ENCODE measurements at places on chromosomes 6 and 20.
A peak's percentile ranks its signal among the peaks of the same experiment; 100 is the strongest.

- peak; percentile 72 for DNase-seq
Observed at GRCh38 chr6:32954986-32955802, 2.3 kb upstream of the HLA-DMA start.

- DNase-seq, result no peak
Observed at GRCh38 chr20:1817577-1818211, 77.5 kb upstream of the SIRPA start.

- DNase-seq, result peak; percentile 46
Observed at GRCh38 chr6:36227379-36228228, 31.1 kb downstream of the BRPF3 start.

DNA sequence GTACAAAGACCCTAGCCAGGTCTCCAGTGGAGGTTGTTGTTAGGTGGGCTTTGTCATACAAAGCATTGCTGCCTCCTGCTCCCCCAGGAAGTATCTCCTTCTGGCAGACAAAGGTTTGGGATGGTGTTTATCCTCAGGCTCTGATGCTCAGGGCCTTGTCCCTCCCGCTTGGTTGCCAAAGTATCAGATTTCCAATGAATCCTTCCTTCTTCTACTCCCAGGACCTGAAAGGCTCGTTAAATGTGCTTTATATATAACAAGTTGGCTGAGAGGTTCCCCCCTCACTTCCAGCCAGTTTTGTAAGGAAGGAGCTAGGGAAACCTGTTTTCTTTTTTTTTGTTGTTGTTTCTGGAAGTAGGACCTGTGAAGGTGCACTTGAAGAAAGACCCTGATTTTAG is 14.4 kb downstream of the PTK7 start:
- no peak for DNase-seq

GRCh38 chr6:35240838-35241801 is 18.4 kb upstream of the ZNF76 start:
- DNase-seq, result peak; percentile 84

- no peak for DNase-seq
Observed at GRCh38 chr6:73688351-73688750, 7.7 kb upstream of the CD109 start.

DNA sequence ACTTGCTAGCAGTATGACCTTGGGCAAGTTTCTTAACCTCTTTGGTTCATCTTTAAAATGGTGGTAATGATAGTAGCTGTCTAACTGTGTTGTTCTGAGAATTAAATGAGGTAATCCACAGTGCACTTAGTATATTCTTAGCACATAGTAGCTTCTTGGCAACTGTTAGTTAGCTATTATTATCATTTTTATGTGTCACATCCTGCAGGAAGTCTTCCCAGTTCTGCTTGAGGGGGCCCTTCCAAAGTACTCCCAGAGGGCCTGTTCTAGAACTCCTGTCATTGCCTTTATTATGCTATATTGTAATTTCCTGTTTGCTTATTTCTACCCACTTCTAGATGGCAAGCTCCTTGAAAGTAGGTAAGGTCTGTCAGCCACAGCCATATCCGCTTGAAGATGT is 30.6 kb downstream of the ANKS1A start:
- DNase-seq, result no peak

GRCh38 chr6:73802366-73802765 is 106.4 kb downstream of the CD109 start:
- no peak for DNase-seq

DNA sequence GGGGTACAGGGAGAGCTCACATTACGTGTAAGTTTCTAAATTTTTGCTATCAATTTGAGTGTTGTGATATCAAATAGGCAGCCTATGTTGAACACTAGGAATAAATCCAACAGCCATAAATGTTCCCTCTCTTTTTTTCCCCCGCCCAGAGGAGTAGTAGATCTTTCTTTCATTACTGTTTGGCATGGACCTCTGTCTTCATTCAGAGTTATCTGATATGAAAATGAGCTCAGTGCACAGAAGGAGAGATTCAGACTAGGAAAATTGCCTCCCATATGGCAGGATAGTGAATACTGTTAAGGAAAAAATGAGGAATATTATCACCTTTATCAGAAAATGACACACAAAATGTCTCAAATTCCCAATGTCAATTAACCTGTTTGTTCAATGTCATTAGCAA is 110.0 kb upstream of the EYS start:
- no peak for DNase-seq

GRCh38 chr6:54990001-54990400 is 143.4 kb downstream of the FAM83B start:
- DNase-seq, result no peak

DNA sequence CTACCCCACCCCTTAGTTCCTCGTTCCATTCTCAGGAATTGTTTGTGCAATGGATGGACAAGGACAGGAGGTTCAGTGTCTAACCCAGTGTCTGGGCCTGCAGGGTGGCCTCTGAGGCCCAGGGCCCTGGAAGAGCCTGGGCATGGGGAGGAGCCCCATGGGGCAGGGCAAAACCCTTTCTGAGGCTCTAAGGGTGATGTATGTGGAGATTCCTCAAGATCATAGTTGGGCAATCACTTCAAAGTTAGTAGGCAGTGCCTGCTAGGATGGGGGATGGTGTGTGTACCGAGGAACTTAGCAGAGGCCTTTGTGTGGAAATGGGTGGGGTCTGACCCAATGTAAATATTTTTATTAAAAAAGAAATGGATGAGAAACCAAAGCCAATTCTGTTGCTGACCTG is 6.7 kb upstream of the C2 start:
- DNase-seq, result no peak

DNA sequence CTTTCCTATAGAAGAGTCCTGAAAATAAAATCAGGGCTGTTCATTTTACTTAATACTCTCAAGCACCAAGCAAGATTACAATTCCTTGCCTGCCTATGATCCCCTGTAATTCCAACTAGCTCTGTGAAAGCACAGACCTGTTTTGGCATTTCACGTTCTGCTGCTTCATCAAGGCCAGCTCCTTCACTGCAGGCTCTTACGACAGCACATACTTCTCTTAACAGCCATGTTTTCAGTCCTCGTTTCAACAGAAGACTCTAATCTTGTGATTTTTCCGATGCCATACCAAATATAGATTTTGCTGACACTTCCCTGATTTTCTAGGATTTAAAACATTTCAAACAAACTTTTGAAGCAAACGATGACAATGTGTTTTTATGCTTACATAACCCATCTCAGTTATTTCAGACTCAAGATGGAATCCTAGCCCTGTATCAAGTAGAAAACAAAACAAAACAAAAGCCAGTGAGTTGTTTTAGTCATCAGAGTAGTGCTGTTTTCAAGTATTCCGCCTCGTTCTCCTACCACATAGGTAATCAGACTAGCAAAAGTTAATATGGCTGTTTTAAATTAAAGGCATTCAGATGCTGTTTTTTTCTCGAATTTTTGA is 616.5 kb upstream of the CITED2 start:
- DNase-seq, result no peak

DNA sequence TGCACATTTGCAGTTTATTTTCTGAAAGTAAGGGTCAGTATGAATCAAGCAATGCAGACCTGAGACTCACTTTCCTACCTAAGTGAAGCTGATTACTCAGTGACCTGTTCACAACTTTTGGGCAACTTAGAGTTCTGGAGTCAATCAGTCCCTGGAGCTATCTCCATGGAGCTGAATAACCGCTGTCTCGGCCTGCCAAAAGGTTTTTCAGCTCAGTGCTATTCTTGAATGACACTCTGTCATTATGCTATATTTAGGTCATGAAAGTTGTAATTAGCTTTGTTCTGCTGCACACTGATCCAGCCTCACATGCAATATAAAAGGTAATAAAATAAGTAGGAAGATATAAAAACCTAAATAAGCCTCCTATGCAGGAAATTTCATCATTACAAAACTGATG is 356.0 kb downstream of the BMP2 start:
- no peak for DNase-seq

DNA sequence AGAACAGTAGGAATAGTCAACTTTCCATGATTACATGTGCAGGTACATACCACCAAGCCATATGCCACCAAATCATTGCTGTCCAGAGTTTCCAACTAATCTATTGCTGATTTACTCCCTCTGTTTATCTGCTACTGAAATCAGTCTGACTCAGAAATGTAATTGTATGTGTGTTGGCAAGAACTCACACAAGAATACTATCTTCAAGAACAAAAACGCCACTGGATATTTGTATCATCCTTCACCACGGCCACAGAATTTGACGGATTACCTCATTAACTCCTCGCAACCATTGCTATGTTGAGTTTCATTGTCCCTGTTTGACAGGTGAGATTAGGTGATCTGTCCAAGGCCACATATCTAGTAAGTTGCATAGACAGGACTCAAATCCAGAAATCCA is 159.2 kb downstream of the GMPR start:
- DNase-seq, result no peak

GRCh38 chr6:117616391-117617209 is 14.3 kb upstream of the GOPC start:
- DNase-seq, result no peak

DNA sequence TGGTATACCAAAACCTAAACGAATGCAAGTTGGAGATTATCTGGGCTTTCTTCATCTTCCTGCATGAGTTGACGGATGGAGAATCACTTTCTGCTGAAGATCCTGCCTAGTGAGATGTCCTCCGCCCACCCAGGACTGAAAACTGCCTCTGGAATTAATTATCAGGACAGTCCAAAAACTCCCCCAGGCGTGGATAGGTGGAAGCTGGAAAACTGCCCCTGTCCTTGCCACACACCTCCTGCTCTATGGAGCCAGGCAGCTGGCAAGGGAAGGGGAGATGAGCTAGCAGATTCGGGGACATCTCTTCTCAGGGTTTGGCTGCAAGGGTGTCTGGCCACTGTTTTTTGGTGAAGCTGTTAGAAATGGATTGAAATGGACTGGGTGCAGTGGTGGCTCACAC is 89.3 kb upstream of the ZNFX1 start:
- no peak for DNase-seq

DNA sequence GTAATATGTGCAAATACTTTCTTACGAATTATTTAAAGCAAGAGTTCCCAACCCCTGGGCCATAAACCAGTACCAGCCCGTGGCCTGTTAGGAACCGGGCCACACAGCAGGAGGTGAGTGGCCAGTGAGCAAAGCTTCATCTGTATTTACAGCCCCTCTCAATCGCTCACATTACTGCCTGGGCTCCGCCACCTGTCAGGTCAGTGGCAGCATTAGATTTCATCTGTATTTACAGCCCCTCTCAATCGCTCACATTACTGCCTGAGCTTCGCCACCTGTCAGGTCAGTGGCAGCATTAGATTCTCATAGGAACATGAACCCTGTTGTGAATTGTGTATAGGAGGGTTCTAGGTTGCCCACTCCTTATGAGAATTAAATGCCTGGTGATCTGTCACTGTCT is 142.0 kb downstream of the RNASET2 start:
- DNase-seq, result no peak

GRCh38 chr6:31652925-31653724 is 664 bp upstream of the BAG6 start:
- peak; percentile 88 for DNase-seq

GRCh38 chr6:113350461-113350860 is 506.7 kb upstream of the MARCKS start:
- DNase-seq, result no peak

DNA sequence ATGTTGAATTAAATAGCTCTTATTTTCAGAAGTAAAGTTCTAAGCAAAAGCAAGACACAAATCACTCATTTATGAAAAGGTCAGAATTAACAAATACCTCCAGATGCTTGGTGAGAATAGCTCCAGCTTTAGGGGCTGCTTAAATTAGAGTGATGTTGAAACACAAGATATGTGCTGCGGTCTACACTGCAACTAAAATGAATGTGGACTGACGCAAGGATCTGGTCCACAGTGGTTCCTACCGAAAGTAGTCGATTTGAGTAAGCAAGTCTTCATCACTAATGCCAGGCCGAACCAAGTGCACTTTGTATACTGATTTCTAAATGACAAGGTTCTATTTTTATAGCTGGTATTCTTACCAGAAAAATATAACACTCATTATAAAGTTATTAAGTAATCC is 96.3 kb downstream of the PRDM1 start:
- no peak for DNase-seq

- DNase-seq, result no peak
Observed at GRCh38 chr20:4722993-4723392, 1.3 kb downstream of the PRND start.

- no peak for DNase-seq
Observed at GRCh38 chr20:1418350-1418749, 25.5 kb upstream of the FKBP1A start.

GRCh38 chr6:111757342-111757741 is 115.9 kb downstream of the FYN start:
- DNase-seq, result no peak

DNA sequence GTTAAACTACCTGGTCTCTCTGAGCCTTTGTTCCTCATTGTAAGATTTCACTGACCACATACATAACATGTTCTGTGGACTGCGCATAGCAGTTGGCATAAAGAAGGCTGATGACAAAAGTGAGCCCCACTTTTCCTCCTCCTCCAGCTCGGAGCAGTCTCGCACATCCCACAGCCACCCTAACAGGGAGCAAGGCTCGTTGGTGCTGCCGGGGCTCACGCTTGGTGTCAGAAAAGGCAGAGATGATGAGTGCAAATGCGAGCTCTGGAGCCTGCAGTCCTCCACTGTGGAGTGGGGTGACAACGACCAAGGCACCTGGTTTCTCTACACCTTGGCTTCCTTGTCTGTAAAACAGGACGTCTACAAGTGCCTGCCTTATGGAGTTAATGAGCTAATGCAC is 9.7 kb downstream of the TGM3 start:
- DNase-seq, result no peak

DNA sequence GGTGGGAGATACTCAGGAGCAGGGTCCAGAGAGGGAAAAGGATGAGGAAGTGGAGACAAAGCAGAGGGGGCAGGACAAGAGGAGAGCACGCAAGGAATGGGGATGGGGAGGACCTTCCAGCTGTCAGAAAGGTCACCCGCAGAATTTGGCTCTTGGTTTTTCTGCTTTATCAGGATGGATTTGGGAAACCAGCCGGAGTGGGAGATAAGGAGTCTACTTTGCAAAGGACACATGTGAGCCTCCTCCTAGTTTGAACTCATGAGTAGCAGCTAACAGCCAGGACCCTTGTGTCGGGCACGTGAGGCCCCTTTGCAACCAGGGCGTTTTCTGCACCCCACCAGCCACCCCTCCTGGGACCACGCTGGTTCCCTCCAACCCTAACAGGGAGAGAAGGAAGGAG is 7.6 kb upstream of the MICA start:
- no peak for DNase-seq

DNA sequence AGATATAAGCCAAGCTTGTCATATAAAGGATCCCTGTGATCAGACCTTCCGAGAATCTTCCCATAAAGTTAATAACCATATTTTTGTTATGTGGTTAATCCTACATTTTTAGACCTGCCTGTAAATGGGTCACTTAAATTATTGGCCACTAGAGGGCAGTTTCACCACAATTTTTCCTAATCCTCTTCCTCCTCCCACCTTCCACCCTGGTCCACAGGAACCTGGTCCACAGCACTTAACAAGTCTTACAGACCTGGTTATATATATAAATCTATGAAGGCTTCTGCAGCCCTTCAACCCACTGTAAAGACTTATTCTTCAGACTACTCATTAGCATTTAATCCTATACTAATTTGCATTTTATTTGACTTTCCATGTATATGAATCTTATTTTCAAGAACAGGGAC is 28.3 kb downstream of the MRS2 start:
- no peak for DNase-seq

GRCh38 chr6:75431379-75431778 is 62.2 kb downstream of the FILIP1 start:
- DNase-seq, result no peak
